ENCODE measurements at places on chromosomes 6 and 20. TPM values are rescaled to one million over a fixed set of nuclear protein-coding genes. Genes with fewer than 3 reads are reported as not detected.

The RAET1G gene
- not detected for polyA plus RNA-seq

The FAM110A gene
- polyA plus RNA-seq, result 19.3 TPM

The PTK7 gene
- polyA plus RNA-seq, result not detected

The RNF182 gene
- not detected for polyA plus RNA-seq

The FAM209B gene
- polyA plus RNA-seq, result 0.38 TPM

The HLA-DOB gene
- 368 TPM for polyA plus RNA-seq

The HLA-DPB1 gene
- 2,247 TPM for polyA plus RNA-seq

The C20orf204 gene
- polyA plus RNA-seq, result not detected

The LINC00237 gene
- not detected for polyA plus RNA-seq

The KIAA0408 gene
- polyA plus RNA-seq, result 0.76 TPM

The MEP1A gene
- not detected for polyA plus RNA-seq

Data from IgD-negative memory B cell (primary cell).